ENCODE measurements at places on chromosomes 7 and 10. TPM values are rescaled to one million over a fixed set of nuclear protein-coding genes. Genes with fewer than 3 reads are reported as not detected.
A peak's percentile ranks its signal among the peaks of the same experiment; 100 is the strongest.

- DNase-seq = peak; percentile 86
Measured at GRCh38 chr7:121020249-121020988, 31.9 kb downstream of the CPED1 start.

GRCh38 chr10:26574783-26575182 is 122.7 kb upstream of the PDSS1 start:
- no peak for DNase-seq

- no peak for DNase-seq
Measured at GRCh38 chr7:150666412-150666811, 19.1 kb upstream of the GIMAP2 start.

- no peak for DNase-seq
Measured at GRCh38 chr10:59311025-59311424, 51.3 kb downstream of the FAM13C start.

- DNase-seq = no peak
Measured at GRCh38 chr7:74040101-74040790, 12.3 kb downstream of the ELN start.

DNA sequence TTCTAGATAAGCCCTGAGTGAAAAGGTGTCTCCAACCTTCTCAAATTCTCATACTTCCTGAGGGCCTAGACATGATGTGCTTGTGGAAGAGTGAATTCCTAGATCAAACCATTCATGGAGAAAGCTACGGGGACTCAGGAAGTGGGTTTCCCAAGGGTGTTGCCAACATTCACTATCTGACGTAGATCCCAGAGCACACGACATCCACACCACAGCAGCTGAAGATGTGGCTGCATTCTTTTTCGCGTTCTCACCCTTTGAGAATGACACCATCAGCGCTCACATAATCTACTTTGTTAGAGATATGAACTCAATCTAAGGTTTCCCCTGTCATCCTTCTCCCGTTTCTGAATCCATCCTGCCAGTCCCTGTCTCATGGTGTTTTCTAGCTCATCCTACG is 290.8 kb downstream of the DNAJB6 start:
- DNase-seq = no peak

DNA sequence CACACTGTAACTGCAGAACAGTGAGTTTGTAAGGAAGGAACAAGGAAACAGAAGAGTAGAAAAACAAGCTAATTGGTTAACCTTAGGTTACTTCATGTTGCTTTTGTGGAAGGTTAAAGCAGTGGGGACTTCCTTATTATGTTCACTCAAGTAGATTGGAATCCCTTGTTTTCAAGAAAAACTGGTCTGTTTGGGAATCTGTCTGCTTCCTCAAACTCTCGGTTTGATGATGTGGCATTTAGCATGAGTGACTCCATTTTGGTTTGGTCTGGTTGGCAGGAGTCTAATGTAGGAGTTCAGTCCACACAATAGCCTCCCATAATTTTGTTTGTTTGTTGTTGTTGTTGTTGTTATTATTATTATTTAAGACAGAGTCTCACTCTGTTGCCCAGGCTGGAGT is 3.8 kb upstream of the TRIM56 start:
- no peak for DNase-seq

DNA sequence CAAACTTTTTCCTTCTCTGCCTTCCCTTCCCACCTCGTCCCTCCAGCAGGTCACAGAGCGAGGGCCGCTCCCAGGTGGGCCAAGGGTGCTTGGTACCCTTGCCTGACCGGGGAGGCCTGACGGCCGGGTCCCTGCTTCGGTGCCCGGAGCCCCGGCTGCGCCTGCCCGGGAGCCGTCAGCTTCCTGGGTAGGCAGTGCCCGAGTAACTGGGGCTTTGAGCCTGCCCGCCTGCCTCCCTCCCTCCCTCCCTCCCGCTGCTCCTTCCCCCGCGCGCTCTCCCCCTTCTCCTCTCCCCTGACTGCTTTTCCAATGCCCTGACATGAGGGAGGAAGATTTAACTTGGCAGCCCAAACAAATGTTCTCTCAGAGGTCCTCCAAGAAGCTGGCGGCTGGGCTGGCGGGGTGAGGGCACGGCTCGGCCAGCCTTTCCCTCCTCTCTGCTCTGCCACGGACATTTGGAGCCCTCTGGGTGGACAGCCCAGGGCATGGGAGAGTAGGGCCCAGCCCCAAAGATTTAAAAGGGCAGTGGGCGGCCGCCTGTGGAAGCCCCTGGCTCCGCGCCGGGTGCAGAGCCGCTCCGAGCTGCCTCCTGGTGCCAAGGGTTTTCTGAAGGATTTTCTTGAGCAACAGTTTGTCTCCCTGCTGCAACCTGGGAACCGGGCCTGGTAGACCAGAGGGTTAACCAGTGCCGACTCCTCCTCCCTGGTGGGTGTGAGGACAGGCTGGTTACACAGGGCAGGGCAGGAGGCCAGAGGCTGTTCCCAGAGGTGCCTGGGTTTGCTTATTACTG is 2.0 kb downstream of the ZMIZ1 start:
- DNase-seq = peak; percentile 95

- DNase-seq = no peak
Measured at GRCh38 chr10:44394696-44395381, 9.9 kb upstream of the CXCL12 start.

DNA sequence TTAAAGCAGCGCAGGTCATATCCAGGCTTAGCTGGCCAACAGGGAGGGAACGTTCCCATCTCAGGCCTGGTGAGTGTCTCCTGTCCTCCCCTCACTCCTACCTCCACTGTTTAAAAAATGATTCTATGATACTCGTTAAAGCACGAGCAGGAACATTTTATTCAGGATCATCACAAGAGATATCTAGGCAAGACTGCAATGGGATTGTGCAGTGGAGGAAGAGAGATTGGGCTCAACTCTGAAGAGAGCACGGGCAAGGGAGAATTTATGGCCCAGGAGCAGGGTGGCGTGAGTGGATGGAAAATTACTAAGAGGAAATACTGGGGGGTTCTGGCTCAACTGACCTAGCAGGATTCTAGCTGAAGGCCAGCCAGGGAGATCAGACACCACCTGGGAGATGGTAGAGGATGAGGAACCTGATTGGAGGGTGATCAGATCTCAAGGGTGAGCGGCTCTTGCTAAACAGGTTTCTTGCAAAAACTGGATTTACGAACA is 9.0 kb upstream of the HSPB1 start:
- DNase-seq = no peak

- no peak for DNase-seq
Measured at GRCh38 chr10:71660313-71660712, 59.3 kb downstream of the C10orf105 start.

Gene NPC1L1
- not detected for total RNA-seq

DNA sequence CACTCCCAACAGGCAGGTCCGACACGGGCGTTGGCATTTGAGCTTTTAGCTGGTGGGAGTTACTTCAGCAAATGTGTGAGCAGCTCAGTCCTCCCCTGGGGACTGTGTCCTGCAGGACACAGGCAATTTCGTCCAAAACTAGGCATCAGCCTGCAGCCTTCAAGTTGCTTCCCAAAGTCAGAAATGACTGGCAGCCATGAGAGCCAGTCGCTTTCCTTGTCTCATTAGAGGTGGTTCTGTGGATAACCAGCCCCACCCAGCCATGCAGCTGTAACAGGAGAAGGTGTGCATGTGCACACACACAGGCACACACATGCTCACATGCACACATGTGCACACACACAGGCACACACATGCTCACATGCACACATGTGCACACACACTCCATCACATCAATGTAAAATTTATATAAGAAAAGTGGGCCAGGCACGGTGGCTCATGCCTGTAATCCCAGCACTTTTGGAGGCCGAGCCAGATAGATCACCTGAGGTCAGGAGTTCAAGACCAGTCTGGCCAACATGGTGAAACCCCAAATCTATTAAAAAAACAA is 138.8 kb upstream of the TCERG1L start:
- no peak for DNase-seq

Gene SOSTDC1
- not detected for total RNA-seq

Gene ARHGAP12
- total RNA-seq = 57.0 TPM

GRCh38 chr10:77430530-77430929 is 207.1 kb downstream of the KCNMA1 start:
- DNase-seq = no peak

Gene CHAT
- not detected for total RNA-seq

Gene WDR91
- total RNA-seq = 5.8 TPM

Gene ALOX5
- total RNA-seq = not detected

DNA sequence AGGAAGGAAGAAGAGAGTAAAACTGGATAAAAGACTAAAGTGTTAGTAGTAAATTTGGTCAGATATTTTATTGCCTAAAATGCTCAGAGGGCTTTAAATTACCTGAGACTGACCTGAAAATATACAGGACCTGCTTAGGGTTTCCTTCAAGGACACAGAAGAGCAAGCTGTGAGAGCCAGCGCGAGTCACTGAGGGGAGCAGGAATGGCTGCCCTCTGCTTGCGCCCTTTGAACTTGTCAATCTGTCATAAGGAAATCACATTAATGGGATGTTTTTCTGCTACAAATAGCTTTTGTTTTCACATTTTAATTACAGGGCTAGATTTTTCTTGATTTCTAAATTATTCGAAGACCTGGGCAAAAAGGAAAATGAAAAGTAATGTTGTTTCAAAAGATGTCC is 26.9 kb downstream of the DNAJB9 start:
- no peak for DNase-seq

- DNase-seq = peak; percentile 39
Measured at GRCh38 chr10:120948889-120949608, 97.9 kb downstream of the WDR11 start.

Gene ZNF467
- 1.3 TPM for total RNA-seq

DNA sequence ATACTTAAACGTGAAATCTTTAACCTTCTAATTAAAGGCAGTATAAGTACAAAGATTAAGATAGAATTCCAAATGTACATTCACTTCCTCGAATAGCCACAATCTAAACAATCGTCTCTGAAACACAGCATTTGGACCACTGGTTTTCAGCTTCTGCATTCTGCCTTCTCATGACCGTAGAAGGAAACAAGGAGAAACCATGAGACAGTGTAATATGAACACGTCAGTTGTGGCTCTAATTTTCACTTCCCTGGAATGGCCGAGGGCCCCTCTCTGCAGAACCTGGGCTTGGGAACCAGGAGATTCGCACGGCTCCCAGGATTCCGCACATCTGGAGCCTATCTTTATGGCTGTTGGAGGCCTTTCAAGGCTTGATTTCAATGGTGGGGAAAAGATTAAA is 189.3 kb downstream of the KLF6 start:
- DNase-seq = peak; percentile 86

GRCh38 chr10:93991596-93992284 is 2.0 kb upstream of the PLCE1 start:
- peak; percentile 58 for DNase-seq

DNA sequence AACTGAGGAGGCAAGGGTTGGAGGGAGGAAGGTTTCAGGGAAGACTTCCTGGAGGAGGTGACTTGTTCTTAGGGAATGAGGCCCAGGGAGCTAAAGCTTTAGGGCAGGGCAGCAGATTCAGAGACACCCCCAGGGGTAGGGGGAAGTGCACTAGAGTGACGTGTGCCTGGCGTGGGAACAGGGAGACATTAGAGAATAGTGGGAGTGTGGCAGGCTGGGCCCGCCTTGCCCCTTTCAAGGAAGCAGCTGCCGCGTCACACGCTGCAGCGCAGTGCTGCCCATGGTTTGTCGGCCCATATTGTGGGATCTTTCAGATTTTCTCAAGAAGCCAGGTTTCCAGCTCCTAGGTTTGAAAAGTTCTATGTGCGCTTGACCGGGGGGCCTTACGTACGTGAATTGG is 139.4 kb downstream of the LHPP start:
- no peak for DNase-seq

DNA sequence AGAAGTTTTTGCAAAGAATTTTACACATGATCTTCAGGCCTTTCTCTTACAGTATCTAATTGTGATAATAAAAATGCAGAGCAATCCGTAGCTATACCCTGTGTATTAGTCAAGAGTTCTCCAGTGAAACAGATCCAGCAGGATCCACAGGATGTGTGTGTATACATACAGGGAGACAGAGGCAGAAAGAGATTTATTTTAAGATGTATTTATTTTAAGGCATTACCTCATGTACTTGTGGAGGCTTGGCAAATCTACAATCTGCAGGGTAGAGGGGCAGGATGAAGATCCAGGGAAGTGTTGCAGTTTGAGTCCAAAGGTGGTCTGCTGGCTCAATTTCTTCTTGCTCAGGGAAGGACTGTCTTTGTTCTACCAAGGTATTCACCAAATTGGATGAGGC is 41.7 kb downstream of the ARHGAP12 start:
- DNase-seq = peak; percentile 28

- DNase-seq = peak; percentile 62
Measured at GRCh38 chr10:29205787-29206186, 83.1 kb upstream of the LYZL1 start.

GRCh38 chr7:35691366-35691765 is 3.6 kb downstream of the HERPUD2 start:
- no peak for DNase-seq

DNA sequence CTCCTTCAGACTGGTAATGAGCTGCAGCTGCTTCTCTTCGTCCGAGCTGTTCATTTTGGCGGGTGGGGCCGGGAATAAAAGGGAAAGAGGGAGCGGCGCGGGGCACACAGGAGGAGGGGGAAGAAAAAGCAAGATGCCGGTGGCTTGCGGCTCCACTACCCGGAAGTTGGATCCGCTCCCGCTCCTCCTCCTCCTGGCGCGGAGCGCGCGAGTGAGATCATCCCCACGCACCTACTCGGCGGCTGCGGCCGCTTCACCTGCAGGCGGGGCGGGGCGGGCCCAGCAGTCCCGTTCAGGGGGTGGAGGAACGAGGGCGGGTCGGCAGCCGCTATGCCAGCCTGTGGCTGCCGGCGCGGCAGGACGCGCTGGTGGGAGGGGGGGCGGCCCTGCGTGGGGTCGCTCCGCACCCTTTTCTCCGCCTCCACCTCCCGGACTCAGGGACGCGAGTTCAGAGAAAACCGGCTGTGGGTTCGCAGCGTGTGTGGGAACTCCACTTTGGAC is at the start of gene SHTN1:
Gene SHTN1, minus strand, starts transcription at position 162 of the 501 bp plus-strand sequence. Its CDS starts 108 bp downstream, at position 54.
- DNase-seq = peak; percentile 58

Gene ZNF107
- total RNA-seq = 3.9 TPM

GRCh38 chr7:110502888-110503465 is 588.0 kb upstream of the LRRN3 start:
- peak; percentile 21 for DNase-seq

Gene CRYGN
- not detected for total RNA-seq

DNA sequence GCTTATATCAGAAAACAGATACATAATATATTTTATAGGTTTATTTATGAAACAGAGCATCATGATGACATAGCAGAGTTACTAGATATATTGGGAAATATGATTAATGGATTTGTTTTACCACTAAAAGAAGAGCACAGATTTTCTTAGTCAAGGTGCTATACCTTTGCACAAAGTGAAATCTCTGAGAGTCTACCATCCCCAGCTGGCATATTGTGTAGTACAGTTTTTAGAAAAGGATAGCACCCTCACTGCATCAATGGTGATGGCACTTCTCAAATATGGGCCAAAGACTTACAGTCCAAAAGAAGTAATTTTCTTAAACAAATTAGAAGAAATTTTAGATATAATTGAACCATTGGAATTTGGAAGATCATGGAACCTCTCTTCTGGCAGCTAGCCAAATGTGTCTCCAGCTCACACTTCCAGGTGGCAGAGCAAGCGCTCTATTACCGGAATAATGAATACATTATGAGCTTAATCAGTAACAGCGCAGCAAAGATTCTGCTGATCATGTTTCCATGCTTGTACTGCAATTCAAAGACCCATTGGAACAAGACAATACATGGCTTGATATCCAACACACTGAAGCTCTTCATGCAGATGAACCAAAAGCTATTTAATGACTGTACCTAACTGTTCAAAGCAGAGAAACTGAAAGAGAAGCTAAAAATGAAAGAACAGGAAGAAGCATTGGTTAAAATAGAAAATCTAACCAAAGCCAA is 21.9 kb upstream of the CREB3L2 start:
- no peak for DNase-seq

Gene NKX2-3
- not detected for total RNA-seq

- no peak for DNase-seq
Measured at GRCh38 chr7:36758879-36759278, 34.6 kb upstream of the AOAH start.

Measured in fibroblast of villous mesenchyme (primary cell).